ENCODE measurements at places on chromosomes 2 and 18. TPM values are rescaled to one million over a fixed set of nuclear protein-coding genes. Genes with fewer than 3 reads are reported as not detected.

GRCh38 chr2:175937216-175937615, 64.9 kb downstream of the LNPK start:
- no peak for DNase-seq

Gene AAMP
- total RNA-seq = 262 TPM

Gene PROKR1
- total RNA-seq = not detected

- DNase-seq = no peak
Observed at GRCh38 chr2:45169339-45170190, 160.3 kb upstream of the SIX2 start.

Gene SEMA4F
- 3.6 TPM for total RNA-seq

DNA sequence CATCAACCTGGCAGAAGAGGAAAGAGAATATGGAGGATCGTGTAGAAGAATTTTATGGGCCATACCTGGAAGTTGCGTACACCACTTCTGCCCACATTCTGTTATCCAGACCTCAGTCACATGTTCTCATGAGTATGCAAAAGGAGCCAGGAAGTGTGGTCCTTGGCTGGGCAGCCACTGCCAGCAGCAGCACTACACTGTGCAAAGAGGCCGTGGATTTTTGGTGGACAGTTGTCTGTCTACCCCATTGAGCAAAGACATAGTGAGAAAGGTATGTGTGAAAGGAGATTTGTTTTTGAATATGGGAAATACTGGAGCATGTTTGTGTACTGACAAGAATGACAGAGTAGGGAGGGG, 68.1 kb downstream of the SDC1 start:
- no peak for DNase-seq

Gene GAD1
- not detected for total RNA-seq

- no peak for DNase-seq
Observed at GRCh38 chr18:12030670-12031069, 49.4 kb downstream of the IMPA2 start.

- no peak for DNase-seq
Observed at GRCh38 chr18:23468753-23469459, 15.8 kb downstream of the RIOK3 start.

Gene C1QL2
- not detected for total RNA-seq
